ENCODE measurements at places on chromosomes 2 and 18. TPM values are rescaled to one million over a fixed set of nuclear protein-coding genes. Genes with fewer than 3 reads are reported as not detected.

Gene NEU4
- 0.92 TPM for total RNA-seq

Gene IL1R1
- 5.0 TPM for total RNA-seq

Gene MPV17
- 42.2 TPM for total RNA-seq

Gene CRYGC
- not detected for total RNA-seq

Gene NEMP2
- total RNA-seq = 8.3 TPM

Gene NOL4
- not detected for total RNA-seq
